GM12892 (cell line): ENCODE measurements at places on chromosomes 2 and 18.

- no peak for DNase-seq
These were observed 93.7 kb downstream of the MAIP1 start for GRCh38 chr2:200049086-200049485.

- DNase-seq: no peak
These were observed 12.9 kb downstream of the CCDC148 start for GRCh38 chr2:158443606-158444005.

- no peak for DNase-seq
These were observed 17.4 kb downstream of the RTP5 start for GRCh38 chr2:241886840-241887447.

- DNase-seq: no peak
These were observed 412.0 kb upstream of the TCF4 start for GRCh38 chr18:56000041-56000440.

DNA sequence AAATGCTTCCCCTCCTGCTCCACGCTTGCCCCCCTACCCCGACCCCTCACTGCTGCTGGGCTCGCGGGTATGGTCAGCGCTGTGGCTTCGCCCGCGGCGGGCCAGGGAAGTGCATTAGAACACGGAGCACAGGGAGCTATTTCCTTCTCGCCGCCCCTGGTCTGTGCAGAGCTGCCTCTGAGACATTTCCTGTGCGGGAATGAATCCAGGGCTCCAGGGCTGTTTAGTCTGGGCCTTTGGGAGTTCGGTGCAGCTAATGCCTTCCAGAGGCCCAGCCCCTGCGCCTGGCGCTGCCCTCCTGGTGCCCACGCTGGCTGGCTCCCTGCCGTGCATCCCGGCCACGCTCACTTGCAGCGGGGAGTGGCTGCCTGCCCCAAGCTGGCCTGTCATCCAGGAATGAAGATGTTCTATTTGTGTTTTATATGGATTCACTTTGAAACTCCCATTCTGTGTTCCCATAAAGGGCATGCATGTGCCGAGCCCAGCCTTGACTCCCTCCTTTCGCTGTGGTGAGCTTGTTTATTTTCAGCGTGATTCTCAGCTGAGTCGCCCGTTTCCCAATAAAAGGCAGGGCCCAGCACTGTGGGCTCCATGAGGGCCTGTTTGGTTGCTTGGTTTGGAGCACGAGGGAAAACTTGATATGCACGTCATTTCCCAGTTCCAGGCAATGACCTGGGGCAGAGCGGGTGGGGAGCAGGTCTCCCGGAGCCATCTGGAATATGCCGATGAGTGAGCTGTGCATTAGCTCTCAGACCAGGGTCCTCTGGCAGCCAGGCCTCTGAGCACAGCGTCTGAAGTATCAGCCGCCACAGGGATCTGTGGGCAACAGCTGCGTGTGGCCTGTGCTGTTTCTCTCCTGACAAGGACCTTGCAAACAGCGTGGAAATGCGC, 42.7 kb downstream of the SH3RF3 start:
- no peak for DNase-seq

DNA sequence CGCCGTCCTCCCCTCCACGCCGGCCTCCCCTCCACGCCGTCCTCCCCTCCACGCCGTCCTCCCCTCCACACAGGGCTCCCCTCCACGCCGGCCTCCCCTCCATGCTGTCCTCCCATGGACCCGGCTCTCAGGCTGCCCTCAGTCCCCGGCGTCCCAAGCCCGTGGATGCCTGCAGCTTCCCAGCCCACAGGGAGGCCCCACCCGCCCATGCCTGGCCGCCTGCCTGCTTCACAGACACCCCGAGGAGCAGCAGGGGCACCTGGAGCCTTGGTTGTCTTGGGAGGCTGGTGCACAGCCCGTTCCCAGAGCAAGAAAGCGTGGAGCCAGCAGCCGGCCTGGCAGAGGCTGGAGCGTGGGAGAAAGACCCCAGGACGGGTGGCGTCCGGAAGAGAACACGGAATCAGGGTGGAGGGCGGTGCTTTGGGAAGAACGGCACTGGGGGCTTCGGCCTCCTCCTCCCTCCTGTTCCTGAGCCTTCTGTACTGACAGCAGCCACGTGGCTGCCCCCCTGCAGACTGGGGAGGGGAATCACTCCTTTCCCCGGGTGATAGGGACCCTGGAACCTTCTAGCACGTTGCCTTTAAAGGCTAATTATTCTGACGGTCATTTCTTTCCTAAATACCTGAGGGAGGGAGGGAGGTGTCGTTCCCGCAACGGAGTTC, 26.2 kb upstream of the KCNG2 start:
- no peak for DNase-seq

GRCh38 chr2:29920631-29921559, 491 bp downstream of the ALK start:
- no peak for DNase-seq

GRCh38 chr2:128732976-128733431, 414.3 kb upstream of the HS6ST1 start:
- DNase-seq: no peak

DNA sequence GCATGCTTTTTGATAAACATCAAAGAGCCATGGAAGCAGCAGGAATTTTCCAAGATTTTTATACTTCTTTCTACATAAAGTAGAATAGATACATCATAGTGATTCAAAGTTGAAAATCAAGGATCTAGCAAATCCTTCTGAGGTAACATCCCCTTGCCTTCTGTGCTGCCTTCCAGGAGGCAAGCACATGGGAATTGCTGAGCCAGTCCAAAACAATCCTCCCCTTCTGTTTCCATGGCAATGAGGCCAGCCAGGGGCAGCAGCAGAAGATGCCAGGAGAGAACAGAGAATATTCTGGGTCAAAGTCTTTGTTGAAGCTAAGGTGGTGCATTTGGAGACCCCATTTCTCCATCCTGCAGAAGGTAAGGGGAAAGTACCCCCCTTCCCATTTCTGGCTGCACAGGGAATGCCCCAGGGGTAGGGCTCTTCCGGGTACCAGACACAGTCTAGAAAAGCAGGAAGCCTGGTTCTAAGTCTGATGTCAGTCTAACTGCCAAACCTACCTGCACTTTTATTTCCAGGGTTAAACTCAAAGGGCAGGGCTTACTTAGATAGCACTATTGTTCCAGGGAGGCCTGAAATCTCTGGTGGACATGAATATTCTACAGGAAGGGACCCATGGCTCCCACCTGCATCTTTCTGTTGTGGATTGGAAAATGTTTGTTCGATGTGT, 22.1 kb downstream of the CENPA start:
- DNase-seq: no peak

- no peak for DNase-seq
These were observed 166.9 kb downstream of the CDCA7 start for GRCh38 chr2:173521450-173522192.

GRCh38 chr2:202965810-202966460, 48.7 kb upstream of the NBEAL1 start:
- DNase-seq: peak; percentile 15

- DNase-seq: no peak
These were observed 6.0 kb upstream of the BMP10 start for GRCh38 chr2:68877079-68877772.

DNA sequence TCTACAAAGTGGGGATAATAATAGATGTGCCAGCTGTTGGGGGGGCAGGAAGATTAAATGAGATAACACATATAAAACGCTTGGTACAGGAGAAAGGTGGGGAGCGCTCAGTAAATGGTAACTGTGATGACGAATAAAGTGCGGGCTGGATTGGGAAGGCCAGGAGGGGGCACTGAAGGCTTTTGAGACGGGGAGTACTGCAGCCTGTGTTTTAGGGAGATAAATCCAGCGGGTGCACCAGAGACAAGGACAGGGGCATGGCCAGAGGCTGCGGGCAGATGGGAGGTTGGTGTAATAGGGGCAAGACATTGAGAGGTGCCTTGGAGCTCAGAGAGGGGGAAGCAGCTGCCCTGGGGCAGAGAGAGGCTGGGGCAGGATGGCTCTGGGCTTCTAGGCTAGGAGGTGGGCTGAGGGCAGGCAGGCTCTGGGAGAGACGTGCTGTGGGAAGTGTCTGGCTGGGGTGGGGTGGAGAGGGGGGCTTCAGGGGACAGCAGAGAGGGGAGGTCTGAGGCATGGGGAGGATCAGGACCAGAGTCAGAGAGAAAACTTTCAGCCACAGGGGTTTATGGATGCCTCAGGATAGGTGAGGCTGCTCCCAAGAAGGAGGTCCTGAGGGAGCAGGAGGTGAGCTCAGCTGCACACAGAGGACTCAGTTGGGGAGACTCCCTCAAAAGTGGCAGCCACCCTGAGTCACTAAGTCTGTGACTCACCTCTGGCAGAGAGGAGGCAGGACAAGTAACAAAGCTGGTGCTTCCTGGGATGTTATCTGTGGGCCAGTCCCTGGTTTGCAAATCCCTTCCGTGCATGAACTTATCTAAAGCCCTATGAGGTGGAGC, 18.8 kb downstream of the TEX44 start:
- no peak for DNase-seq

GRCh38 chr2:102843764-102844443, 82.1 kb downstream of the TMEM182 start:
- no peak for DNase-seq

DNA sequence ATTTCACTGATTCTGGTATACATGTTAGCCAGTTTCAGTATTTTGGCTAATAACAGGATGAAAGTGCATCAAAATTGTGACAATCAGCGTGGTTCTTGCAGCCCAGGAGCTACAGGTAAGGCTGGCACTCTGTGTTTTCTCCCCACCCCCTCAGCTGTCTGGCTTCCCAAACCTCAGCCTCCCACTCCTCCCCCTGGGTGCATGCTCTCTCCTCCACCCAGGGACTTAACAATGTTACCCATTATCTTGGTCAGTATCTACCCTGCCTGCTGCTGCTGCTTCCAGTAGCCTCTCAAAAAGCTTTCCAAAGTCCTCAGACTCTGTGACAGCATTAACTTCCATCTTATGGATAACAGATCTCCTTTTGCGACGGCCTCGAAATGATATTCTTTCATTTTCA, 41.0 kb downstream of the TRABD2A start:
- no peak for DNase-seq

- DNase-seq: no peak
These were observed 19.1 kb downstream of the EFHD1 start for GRCh38 chr2:232652505-232652851.

GRCh38 chr2:3170792-3171455, 206.7 kb downstream of the EIPR1 start:
- DNase-seq: no peak

- no peak for DNase-seq
These were observed 26.6 kb downstream of the ZSWIM2 start for GRCh38 chr2:186822323-186822722.

DNA sequence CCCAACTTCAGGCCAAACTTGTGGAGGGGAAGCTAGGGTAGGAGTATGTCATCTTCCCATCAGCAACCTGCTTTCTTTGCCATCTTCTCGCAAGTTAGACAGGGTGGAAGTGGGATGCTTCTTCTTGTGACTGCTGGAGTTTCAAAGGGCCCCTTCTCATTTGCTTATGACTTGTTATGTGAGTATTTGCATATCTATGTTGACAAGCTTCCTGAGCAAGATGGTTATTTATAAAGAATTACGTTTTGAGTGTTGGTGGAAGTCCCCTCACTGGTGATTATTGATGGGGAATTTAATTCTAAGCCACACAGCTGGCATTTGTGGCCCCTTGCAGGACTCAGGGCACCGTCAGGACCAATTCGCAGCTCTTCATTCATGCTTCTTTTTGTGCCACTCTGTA, 791.0 kb downstream of the LRRTM4 start:
- no peak for DNase-seq

- DNase-seq: no peak
These were observed 31.8 kb downstream of the SP100 start for GRCh38 chr2:230447455-230448451.

GRCh38 chr2:181790716-181791649, 100.5 kb upstream of the ITPRID2 start:
- no peak for DNase-seq

GRCh38 chr18:76573325-76574025, 78.4 kb upstream of the ZNF516 start:
- no peak for DNase-seq

DNA sequence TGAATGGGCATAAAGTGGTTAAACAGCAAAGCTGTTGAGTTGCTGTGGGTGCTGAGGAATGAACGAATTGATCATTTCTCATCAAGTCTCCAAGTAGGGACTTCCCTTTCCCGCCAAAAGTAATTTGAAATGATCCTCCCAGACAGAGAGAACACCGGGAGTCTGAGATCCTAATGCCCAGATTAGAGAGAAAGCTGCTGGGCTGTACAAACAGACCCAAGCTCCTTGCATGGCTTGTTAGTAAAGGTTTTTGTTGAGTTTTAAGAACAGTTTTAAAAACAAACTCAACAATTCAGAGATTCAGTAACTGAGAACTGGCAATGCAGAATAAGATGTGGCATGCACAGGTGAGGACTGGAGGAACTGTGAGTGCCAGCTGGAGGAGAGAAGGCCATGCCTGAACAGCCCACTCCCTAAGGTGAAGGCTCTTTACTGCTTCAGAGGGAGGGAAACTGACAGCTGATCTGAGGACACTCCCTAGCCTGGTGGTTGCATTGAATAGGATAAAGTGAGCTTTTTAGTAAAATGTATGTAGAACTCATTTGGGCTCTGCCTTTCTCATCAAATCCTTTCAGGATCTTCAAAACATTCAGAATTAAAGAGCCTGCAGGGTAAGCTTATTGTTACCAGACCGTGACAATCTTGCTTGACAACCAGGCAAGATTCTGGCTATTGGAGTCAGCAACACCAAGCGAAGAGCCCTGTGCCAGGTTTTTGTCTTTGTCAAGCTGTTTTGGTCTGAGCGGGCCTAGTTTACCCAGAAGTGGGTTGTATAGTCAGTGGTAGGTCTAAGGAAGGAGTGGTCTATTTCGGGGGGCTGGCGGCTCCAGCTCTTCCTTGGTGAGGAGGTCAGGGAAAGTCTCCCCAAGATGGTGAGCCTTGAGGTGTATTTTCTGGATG, 63.2 kb upstream of the IGFBP5 start:
- no peak for DNase-seq

GRCh38 chr2:240799033-240799820, 20.8 kb downstream of the KIF1A start:
- DNase-seq: no peak

- no peak for DNase-seq
These were observed 9.7 kb downstream of the XDH start for GRCh38 chr2:31404827-31405226.

- no peak for DNase-seq
These were observed 441.5 kb downstream of the ZNF516 start for GRCh38 chr18:76053551-76053950.

- DNase-seq: no peak
These were observed 26.3 kb downstream of the PSME4 start for GRCh38 chr2:53944542-53944941.

- no peak for DNase-seq
These were observed 41.6 kb downstream of the ARHGEF4 start for GRCh38 chr2:130878316-130878715.

DNA sequence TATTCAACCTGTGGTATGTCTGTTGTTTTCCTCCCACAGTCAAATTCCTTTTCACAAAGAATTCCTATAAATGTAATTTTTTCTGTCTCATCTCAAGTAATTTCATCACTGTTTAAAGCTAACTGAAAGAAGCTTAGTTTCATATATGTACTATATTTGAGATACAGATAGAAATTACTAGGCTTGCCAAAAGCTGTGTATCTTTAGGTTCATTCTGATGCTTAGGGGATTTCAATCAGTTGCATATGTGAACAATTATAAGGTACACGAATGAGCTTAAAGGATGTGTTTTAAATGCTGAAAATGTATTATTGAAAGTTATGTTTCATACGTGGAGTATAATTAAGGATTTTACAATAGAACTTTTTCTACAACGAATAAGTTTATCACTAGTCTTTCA, 59.2 kb upstream of the DSG1 start:
- DNase-seq: no peak

- DNase-seq: no peak
These were observed 37.7 kb downstream of the BCL11A start for GRCh38 chr2:60515721-60516226.

GRCh38 chr2:102013206-102014040, 21.7 kb downstream of the IL1R2 start:
- DNase-seq: no peak

GRCh38 chr2:237283131-237283928, 130.6 kb downstream of the COL6A3 start:
- no peak for DNase-seq
